Astrocyte of the spinal cord (primary cell): ENCODE measurements at places on chromosomes 7 and 10.

DNA sequence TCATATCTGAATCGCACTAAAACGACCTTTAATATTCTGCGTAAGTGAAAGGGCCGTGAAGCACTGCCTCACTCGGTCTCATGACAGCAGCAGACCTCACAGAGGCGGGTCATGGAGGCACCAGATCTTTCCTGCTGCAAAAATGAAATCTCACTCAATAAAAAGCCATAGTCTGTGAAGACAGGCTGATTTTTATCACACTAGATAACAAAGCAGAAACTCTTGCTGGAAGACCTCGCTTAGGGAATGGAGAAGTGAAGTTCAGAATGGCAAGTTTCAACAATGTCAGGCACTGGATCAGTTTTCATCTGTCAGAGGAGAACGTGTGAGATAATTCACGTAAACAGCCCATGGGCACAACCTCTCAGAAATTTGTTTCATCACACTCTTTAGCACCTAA lies 8.0 kb downstream of the SEPHS1 start:
- DNase-seq, result no peak

GRCh38 chr7:51138123-51139085 lies 178.2 kb downstream of the COBL start:
- no peak for DNase-seq

- DNase-seq, result no peak
Observed at GRCh38 chr7:157477550-157478212, 140.9 kb downstream of the DNAJB6 start.

DNA sequence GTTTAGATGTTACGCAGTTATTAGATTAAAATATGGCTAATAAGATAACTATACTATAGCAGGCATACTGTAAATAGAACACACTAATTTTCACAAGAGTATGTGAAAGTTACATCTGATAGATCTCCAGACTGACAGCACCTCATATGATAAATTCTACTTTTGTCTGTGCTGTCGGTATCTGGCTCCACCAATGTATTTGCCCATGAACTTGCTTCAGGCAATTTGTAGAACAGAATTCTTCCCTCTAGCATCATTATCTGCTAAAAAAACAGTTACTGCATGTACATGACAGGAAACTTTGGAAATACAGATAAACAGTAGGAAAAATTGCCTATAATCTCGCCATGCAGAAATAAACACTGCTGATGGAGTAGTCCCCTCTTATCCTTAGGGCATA lies 137.7 kb downstream of the WNT2 start:
- DNase-seq, result no peak

DNA sequence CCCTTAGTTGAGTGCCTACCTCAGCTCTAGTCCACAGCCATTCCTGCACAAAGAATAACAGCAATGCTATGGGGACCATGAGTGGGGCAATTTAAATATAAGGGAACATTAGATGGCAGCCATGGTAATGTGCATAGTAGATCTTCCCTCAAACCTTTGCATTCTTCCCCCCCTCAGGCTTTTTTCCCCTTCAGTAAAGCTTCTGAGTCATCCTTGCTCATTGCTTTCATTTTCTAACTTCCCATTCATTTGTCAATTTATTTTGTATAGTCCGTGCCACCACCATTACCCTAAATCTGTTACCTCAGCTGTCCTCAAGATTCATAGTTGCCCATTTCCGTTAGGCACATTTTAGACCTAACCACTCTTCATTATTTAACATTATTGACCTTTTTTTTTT lies 10.7 kb downstream of the HECTD2 start:
- DNase-seq, result peak; percentile 60

- no peak for DNase-seq
Observed at GRCh38 chr7:118629898-118630438, 405.5 kb downstream of the ANKRD7 start.

DNA sequence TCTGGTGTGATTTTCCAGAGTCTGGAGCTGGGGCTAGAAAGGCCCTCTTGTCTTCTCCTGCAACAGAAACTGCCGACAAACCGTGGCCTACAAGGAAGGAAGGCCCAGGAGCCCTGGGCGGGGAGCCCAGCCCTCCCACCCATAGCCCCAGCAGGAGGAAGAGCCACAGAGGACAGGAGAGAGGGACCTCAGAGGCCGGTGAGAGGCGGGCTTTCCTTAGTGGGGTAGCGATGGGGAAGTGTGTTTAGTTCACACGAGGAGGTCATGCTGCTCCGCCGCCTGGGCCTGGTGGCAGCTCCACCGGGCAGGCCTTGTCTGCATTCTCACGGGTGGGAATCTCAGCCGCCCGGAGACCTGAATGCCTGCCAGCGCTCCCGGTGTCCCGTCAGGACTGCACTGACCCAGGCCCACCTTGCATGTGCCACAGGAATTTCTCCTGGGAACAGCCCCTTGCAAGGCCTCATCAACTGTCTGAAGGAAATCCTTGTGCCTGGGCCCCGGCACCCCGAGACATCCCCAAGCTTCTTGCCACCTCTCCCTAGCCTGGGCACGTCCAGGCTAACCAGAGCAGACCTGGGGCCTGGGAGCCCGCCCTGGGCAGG lies 50.9 kb downstream of the ZNF467 start:
- DNase-seq, result no peak

DNA sequence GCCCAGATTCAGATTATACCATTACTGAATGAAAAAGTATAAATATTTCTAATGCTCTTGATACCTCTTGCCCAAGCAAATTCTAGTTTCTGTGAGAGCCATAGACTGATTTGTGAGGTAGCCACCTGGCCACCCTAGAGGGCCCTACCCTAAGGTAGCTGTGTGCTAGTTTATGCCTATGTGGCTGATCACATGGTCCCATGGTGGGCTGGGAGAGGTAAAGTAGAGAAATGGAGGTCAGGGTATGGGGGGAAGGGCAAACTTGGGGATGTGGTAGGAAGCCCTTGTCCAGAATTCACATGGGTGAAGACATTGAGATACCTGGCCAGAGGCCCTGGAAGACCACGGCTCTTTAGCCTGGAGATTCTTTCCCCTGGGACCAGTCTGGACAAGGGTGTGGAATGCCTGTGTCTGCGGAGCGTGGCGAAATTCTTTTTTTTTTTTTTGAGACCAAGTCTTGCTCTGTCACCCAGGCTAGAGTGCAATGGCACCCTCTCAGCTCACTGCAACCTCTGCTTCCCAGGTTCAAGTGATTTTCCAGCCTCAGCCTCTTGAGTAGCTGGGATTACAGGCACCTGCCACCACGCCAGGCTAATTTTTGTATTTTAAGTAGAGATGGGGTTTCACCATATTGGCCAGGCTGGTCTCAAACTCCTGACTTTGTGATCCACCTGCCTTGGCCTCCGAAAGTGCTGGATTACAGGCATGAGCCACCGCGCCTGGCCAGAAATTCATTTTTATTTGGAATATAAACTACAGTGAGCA lies 639.4 kb downstream of the ACTR3B start:
- no peak for DNase-seq

DNA sequence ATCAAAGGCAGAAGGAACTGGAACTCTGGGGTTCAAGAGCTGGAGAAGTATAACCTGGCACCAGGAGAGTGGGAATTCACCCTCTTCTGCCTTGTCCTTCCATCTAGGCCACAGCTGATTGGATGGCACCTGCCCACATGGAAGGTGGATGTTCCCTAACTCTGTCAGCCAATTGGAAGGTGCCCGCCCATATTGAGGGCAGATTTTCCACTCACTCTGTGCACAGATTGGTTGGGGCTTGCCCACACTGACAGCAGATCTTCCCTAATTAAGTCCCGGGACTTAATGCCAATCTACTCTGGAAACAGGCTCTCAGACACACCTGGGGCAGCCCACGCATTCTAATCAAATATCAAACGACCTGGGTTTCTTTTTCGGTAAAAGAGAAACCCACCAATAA lies 1142.3 kb upstream of the CELF2 start:
- no peak for DNase-seq

DNA sequence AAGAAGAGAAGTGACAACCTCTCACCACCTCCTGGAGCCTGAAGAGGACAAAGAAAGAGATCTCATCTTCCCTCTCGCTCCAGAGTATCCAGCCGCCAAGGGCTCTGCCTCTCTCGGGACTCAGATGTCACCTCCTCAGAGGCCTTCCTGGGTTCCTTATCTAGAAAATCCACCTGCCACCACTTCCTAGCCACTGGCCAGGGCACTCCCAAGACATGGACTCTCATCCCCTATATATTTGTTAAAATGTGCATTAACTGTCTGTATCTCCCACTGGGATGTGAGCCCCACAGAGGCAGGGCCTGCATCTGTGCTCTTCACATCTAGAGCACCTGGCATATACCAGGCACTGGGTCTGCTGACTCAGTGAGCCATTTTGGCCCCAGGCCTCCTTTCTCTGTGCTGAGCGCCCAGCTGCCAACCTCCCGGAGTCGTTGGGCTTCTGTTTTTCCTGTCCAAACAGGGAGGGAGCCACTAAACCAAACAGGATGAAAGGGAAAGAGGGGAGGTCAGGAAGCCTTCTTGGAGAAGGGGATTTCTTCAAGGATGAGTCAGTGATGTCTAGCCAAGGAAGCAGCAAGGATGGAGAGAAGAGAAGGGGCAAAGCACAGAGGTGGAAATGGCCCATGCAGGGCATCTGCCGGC lies 58.9 kb downstream of the KCNMA1 start:
- DNase-seq, result peak; percentile 59

GRCh38 chr7:70436790-70437350 lies 695.1 kb upstream of the GALNT17 start:
- DNase-seq, result no peak

GRCh38 chr7:68787566-68787965 lies 810.7 kb upstream of the AUTS2 start:
- no peak for DNase-seq

DNA sequence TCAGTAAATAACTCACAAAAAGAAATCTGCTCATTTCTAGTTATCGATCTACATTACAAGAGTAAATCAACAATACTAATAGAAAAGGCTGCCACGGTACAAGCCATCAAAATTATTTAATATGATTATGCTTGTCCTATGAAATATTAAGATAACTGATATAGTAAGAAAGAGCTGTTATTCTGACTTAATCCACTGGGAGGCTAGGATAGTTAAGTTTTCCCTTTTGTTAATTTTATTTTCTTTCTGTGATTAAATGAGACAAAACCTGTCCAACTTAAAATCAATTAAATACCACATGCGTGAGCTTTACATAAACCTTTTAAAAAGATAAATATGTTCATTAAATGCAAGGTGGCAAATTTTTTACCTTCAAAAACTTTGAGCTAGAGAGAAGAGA lies 114.8 kb downstream of the LMBR1 start:
- no peak for DNase-seq

DNA sequence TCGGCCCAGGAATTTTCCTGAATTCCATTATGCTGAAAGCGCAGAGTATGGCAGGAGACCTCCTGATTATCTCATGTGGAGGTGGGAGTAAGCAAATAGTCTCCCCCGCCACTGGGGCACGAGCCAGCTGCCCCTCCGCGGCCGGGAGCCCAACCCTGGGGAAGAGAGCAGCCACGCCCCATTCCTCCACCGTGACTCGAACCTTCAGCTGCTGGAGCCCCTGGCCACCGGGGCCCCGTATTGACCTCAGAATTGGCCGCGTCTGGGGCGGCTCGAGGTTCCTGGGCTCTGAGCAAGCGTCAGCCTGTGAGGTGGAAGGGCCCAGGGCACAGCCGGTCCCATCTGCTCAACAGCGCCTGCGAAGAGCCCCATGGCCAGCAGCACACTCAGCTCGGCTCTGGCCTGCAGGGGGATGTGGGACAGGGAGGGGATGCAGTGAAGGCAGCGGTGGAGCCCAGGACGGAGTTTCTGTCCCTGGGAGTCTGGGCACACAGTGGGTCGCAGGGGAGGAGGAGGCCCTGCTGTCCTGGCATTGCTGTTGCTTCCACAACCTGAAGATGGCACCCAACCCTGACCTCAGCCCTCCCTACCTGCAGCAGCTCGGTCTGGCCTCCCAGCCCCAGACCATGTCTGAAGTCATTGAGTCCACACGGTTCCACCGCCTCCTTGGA lies 97.8 kb downstream of the CHST15 start:
- DNase-seq, result peak; percentile 95

- no peak for DNase-seq
Observed at GRCh38 chr10:63246356-63246755, 113.2 kb downstream of the NRBF2 start.

DNA sequence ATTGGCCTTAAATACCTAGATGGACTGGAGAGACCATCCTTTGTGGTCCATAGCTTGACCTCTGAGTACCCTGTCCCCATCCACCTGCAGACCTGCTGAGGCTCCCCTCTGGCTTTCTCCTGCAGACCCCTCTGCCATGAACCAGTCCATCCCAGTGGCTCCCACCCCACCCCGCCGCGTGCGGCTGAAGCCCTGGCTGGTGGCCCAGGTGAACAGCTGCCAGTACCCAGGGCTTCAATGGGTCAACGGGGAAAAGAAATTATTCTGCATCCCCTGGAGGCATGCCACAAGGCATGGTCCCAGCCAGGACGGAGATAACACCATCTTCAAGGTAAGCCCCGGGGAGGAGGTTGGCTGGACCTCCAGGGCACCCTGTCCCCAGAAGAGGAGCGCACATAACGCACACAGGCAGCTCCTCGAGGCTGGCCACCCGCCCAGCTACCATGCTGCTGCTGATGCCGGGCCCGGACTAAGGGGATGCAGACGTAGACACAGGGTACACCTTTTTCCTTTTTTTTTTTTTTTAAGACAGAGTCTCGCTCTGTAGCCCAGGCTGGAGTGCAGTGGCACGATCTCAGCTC lies 4.3 kb downstream of the IRF5 start:
- DNase-seq, result no peak

DNA sequence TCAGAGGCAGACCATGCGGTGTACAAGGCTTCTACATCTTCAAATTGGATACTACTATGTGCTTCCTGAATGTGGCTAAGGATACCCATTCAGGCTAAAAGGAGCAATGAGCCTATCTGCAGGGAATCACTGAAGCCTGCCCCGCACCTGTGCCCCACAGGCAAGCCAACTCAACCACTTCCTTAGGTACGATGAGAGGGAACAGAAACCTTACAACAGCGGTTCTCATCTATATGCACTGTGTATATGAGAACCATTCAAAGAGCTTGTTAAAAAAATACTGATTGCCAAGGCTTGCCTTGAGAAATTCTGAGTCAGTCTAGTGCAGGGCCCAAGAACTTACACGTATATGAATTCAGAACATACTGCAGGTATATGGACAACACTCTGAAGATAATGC lies 679.6 kb downstream of the PARD3 start:
- DNase-seq, result no peak

- no peak for DNase-seq
Observed at GRCh38 chr7:55310287-55311025, 54.7 kb upstream of the LANCL2 start.

- peak; percentile 57 for DNase-seq
Observed at GRCh38 chr10:59793919-59794318, 40.7 kb upstream of the MRLN start.

- DNase-seq, result no peak
Observed at GRCh38 chr7:47323904-47324303, 258.0 kb downstream of the TNS3 start.

- no peak for DNase-seq
Observed at GRCh38 chr7:34117573-34117972, 212.2 kb downstream of the BMPER start.
